ENCODE measurements at places on chromosomes 7 and 10.

- no peak for DNase-seq
- no peaks in the 10 kb centered on the region for H3K4me1 ChIP-seq
- H3K4me3 ChIP-seq, result no peak overlapping the region
These were observed 6.1 kb upstream of the SLC29A4 start for GRCh38 chr7:5276611-5277010.

- H3K27ac ChIP-seq, result no peak overlapping the region
- no peaks in the 10 kb centered on the region for H3K36me3 ChIP-seq
- H3K4me1 ChIP-seq, result no peaks in the 10 kb centered on the region
- no peak overlapping the region for H3K4me3 ChIP-seq
These were observed 6.1 kb upstream of the STK32C start for GRCh38 chr10:132313865-132314264.

- H3K27me3 ChIP-seq, result no peaks in the 10 kb centered on the region
- no peaks in the 10 kb centered on the region for H3K4me1 ChIP-seq
These were observed 14.6 kb downstream of the LHPP start for GRCh38 chr10:124476043-124476725.

GRCh38 chr10:49089152-49089551 lies 26.2 kb downstream of the VSTM4 start:
- no peaks in the 10 kb centered on the region for H3K36me3 ChIP-seq
- no peak for DNase-seq
- no peak overlapping the region for H3K4me3 ChIP-seq
- no peak overlapping the region for H3K27ac ChIP-seq

GRCh38 chr7:26937306-26937705 lies 72.9 kb upstream of the SKAP2 start:
- no peaks in the 10 kb centered on the region for H3K36me3 ChIP-seq
- DNase-seq, result no peak
- H3K4me3 ChIP-seq, result no peak overlapping the region
- H3K4me1 ChIP-seq, result no peaks in the 10 kb centered on the region
- no peaks in the 10 kb centered on the region for H3K27me3 ChIP-seq
- no peak overlapping the region for H3K27ac ChIP-seq

GRCh38 chr10:115335366-115335765 lies 242.2 kb downstream of the ATRNL1 start:
- H3K27ac ChIP-seq, result no peak overlapping the region
- DNase-seq, result no peak
- no peak overlapping the region for H3K4me3 ChIP-seq
- no peaks in the 10 kb centered on the region for H3K4me1 ChIP-seq

DNA sequence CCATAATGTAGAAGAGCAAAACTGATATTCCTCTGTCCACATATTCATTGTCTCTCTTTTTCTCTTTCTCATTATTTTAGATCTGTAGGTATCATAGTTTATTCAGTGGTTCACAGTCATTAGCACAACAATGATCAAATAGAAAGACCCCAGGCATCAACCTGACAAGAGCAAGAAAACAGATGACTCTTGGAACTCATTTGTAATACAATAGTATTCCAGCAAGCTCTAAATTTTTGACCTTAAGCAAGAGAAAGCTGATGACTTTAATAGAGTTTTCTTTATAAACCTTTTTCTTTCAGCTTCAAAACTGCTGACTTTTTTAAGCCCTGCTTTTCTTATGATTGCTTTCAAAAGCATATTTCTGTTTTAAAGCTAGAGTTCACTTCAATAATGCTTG lies 507.5 kb upstream of the SORCS1 start:
- no peak for DNase-seq
- no peaks in the 10 kb centered on the region for H3K4me1 ChIP-seq
- H3K27ac ChIP-seq, result no peak overlapping the region
- H3K27me3 ChIP-seq, result no peaks in the 10 kb centered on the region

GRCh38 chr7:99628471-99629465 lies 12.0 kb downstream of the ZSCAN25 start:
- no peaks in the 10 kb centered on the region for H3K4me1 ChIP-seq
- H3K36me3 ChIP-seq, result peaks cover 63% of the 10 kb centered on the region
- no peak overlapping the region for H3K27ac ChIP-seq
- no peak for DNase-seq
- no peak overlapping the region for H3K4me3 ChIP-seq
- H3K27me3 ChIP-seq, result no peaks in the 10 kb centered on the region

DNA sequence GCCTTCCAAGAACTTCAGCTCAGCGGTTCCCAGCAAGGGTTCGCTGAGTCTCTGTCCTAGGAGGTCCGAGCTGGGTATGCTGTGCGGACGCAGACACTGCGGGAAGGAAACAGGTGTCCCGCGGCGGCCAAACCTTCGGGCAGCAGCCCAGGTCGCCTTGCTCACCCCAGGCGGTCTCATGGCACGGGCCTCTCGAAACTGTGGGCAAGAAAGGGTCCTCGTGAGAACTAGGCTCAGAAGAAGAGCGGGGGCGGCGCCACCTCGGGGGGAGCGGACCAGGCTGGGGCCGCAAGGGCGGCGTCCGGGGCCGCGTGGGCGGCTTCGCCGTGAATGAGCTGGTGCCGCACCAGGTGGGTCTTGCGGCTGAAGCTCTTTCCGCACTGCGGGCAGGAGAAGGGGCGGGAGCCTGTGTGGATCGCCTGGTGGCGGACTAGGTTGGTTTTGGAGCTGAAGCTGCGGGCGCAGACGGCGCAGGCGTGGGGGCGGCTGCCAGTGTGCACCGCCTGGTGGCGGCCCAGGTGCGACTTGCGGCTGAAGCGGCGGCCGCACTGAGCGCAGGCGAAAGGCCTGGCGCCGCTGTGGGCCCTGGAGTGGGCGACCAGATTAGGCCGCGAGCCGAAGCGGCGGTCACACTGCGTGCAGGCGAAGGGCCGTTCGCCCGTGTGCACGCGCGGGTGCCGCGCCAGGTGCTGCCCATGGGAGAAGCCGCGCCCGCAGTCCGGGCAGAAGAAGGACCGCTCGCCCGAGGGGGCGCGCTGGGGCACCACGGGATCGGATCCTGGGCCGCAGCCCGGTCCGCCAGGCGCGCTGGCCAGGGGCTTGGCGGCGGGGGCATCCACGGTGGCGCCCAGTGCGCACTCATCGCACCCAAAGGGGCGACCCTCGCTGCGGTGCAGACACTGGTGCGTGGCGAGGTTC lies 8.6 kb downstream of the ZNF467 start:
- no peak overlapping the region for H3K4me3 ChIP-seq
- H3K27me3 ChIP-seq, result no peaks in the 10 kb centered on the region
- no peaks in the 10 kb centered on the region for H3K4me1 ChIP-seq

GRCh38 chr10:36254199-36254598 lies 612.1 kb upstream of the FZD8 start:
- no peak for DNase-seq
- no peaks in the 10 kb centered on the region for H3K27me3 ChIP-seq
- H3K4me1 ChIP-seq, result no peaks in the 10 kb centered on the region
- H3K36me3 ChIP-seq, result no peaks in the 10 kb centered on the region

GRCh38 chr10:45471531-45472310 lies 97.7 kb downstream of the ALOX5 start:
- no peaks in the 10 kb centered on the region for H3K36me3 ChIP-seq
- no peak overlapping the region for H3K27ac ChIP-seq
- peaks cover 14% of the 10 kb centered on the region for H3K4me1 ChIP-seq
- no peak for DNase-seq

DNA sequence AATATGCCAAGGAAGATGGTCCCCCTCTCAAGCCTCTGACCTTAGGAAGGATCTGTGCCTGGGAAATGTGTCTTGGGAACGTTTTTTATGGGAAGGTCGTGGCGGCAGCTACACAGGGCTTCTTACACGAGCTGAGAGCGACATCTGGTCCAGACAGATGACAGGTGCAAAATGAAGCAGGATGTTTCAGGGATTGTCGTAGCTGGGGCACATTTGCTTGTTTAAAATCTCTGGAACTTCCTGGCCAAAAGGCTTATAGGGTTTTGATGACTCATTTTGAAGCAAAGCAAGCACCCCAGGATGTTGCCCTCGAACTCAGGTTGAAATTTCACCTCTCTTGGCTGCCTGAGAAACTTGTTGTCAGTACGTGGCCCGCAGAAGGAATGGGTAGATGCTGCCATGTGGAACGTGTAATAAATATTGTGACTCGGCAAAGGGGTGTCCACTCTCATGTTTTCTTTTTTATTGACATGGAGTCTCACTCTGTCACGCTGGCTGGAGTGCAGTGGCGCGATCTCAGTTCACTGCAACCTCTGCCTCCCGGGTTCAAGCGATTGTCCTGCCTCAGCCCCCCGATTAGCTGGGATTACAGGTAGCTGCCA lies 117.5 kb downstream of the CAMK1D start:
- H3K4me1 ChIP-seq, result peaks cover 12% of the 10 kb centered on the region
- no peak overlapping the region for H3K4me3 ChIP-seq
- no peak overlapping the region for H3K27ac ChIP-seq
- no peaks in the 10 kb centered on the region for H3K27me3 ChIP-seq
- DNase-seq, result no peak

DNA sequence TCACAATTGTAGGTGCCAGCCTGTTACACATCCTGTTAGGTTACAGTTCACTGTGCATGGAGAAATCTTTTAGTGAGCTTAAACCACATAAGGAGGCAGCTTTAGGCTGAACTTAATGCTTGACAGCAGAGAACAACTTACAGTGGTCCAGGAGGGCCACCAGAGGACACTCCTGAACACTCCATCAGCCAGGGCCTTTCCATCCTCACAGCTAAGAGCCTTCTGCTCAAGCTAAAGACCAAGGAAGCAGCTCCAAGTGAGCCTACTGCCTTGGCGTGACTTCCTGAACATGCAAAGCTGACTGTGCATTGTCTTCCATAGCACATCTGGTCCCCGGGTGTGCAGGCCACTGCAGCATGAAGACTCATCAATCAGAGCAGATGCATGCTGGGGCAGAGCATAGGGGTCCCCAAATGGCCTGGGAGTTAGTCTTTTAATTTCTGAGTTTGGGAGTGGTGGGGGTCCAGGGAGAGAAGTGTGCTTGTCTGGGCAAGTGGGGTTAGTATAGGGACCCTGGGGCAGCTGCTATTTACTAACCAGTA lies 105.0 kb downstream of the ZNF248 start:
- H3K27ac ChIP-seq, result no peak overlapping the region
- DNase-seq, result no peak
- H3K27me3 ChIP-seq, result no peaks in the 10 kb centered on the region
- H3K4me1 ChIP-seq, result no peaks in the 10 kb centered on the region
- no peak overlapping the region for H3K4me3 ChIP-seq

DNA sequence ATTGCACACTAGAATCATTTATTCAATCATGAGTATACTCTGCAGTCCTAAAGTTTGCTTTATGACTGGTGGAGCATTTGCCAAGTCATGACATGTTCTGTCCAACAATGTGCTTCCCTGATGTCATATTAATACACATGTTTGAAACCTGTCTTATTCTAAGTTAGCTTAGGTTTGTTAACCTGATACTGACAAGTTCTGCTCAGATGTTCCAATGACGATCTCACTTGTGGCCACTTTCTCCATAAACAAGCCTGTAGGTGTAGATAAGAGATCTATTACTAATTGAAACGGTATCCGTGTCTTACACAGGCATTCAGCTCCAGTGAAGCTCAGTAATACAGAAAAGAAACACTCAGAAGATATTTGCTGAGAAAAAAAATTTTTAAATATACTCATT lies 64.9 kb downstream of the GPR37 start:
- no peaks in the 10 kb centered on the region for H3K27me3 ChIP-seq
- no peak overlapping the region for H3K27ac ChIP-seq
- H3K4me3 ChIP-seq, result no peak overlapping the region
- no peak for DNase-seq

GRCh38 chr10:7164955-7165354 lies 245.9 kb downstream of the SFMBT2 start:
- H3K27me3 ChIP-seq, result no peaks in the 10 kb centered on the region
- no peak for DNase-seq
- no peak overlapping the region for H3K4me3 ChIP-seq
- no peaks in the 10 kb centered on the region for H3K4me1 ChIP-seq
- no peaks in the 10 kb centered on the region for H3K36me3 ChIP-seq

DNA sequence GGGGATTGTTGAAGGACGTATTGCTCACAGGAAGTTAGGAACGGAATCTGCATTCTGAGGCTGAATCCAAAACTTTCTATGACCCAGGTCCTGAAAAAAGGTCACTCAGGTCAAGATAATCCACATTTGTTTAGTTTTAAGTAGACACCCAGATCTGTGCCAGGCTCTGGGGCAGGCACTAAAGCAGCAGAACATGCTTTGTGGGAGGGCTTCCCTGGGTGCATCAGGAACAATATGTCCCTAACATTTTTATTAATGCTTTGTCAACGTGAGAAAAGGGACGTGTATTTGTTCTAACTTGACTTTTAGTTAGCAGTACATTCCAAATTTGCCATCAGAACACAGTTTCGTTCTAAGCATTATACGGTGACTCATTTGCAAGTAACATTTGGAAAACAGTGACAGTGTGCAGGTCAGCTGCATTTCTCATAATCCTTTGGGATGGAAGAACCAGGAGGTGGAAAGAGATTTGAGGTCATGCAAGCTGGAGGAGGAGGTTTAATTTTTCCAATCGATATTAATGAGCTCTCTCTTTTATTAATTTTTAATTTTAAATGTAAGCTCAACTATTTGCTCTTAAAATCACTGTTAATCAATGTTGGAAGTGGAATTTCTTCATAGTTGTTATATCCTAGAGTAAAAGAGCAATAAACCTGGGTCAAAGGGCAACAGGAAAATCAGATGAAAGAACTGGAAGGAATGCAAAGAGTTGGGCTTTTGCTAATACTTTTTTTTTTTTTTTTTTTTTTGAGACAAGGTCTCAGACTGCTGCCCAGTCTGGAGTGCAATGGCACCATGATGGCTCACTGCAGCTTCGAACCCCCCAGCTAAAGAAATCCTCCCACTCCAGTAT lies 35.0 kb downstream of the TAS2R41 start:
- H3K36me3 ChIP-seq, result no peaks in the 10 kb centered on the region
- no peak for DNase-seq
- no peak overlapping the region for H3K4me3 ChIP-seq
- no peaks in the 10 kb centered on the region for H3K27me3 ChIP-seq
- no peak overlapping the region for H3K27ac ChIP-seq

Measured in pancreas (tissue), 10 donors.